ENCODE measurements at places on chromosomes 12 and 14.

- DNase-seq, result no peak
Observed at GRCh38 chr14:56902385-56902784, 92.1 kb upstream of the OTX2 start.

DNA sequence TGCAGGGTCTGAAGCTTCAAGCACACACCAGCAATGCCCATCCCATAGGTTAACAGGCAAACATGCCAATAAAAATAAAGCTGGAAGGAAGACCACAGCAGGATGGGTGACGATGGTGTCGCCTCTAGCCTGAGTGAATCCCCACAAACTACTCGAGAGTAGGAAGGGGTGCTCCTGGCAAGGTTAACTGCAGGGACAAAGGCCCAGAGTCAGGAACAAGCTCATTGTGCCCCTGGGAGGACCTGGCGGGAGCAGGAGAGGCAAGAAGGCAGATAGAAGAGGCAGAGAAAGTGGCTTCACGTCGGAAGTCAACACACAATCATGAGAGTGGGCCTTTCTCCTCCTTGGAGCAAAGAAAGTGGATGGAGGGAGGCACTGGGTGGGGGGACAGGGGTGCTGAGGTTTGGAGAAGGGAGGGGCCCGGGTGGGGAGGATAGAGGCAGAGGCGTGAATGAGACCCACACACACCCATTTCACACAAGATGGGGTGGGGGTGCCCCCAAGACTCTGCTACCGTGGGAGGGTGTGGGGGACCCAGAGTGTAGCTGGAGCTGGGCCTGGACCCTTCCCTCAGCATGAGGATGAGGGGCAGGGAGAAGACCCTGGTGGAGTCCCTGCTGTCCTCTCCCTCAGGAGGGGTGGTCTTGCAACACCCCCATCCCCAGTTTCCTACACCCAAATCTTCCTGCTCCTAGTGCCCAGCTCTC, 43.1 kb downstream of the DIO3 start:
- no peak for DNase-seq

- DNase-seq, result no peak
Observed at GRCh38 chr12:79547735-79548609, 142.8 kb downstream of the PAWR start.

DNA sequence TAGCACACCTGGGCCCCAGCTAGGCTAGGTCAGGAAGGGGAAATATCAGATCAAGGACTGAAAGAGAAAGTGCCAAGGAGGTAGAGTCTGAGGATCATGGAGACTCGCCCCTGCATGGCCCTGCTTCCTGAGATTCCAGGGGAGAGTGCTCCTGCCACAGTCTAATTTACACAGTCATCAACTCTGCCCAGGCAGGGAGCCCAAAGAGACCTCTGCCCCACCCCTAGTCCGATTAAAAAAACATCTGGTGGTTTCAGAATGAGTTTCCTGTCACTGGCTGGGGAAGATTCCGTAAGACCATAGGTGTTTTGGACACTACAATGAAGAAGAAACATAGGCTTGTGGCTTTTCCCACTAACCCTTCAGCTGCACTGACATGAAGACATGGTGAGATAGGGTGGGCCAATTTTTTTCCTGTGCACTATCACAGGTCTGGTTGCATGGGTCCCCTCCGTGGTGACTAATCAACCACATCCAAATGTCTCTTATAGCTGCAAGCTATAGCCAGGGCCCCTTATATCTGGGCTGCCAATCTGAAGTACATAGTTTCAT, 31.5 kb upstream of the GZMB start:
- no peak for DNase-seq

DNA sequence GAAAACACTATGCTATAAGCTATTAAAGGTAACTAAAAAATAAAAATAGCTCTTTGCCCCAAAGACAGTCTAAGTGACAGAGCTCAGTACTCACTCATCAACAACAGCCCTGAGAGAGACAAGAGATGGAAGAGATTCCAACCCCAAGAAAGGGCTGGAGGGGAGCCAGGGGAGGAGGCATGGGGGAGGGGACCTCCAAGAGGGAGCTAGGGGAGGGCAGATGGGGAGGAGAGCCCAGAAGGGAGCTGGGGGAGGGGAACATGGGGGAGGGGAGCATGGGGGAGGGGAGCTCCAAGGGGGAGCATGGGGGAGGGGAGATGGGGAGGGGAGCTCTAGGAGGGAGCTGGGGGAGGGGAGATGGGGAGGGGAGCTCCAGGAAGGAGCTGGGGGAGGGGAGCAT, 7.7 kb downstream of the SSH1 start:
- no peak for DNase-seq

GRCh38 chr14:68292441-68293215, 473.0 kb downstream of the RAD51B start:
- no peak for DNase-seq

DNA sequence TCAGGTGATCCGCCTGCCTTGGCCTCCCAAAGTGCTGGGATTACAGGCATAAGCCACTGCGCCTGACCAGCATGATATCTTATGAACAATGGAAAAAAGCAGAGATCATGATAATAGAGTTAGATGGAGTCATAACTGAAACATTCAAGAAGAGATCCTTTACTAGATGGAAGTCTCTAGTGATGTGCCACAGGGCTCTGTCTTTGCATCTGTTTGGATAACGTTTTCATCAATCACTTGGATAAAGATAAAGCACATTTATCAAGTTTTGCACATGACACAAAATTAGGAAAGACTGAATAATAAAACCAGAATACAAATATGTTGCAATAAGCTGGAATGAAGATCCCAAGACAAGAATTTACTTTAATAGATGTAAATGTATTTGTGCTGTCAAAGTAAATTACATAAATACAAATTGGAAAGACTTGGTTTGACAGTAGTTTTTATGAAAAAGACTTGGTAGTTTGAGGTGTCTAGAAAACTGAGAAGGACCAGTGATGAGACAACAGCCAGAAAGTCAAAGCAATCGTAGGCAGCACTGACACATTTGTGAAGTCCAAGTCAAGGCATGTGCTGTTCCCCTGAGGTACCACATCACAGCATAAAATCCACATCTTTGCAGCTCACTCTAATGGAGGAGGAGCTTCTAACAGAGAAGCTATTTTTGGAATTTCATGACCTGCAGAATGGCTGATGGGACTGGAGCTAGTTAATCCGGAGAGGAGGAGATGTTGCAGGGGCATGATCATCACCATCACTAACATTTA, 28.5 kb downstream of the GPRC5A start:
- DNase-seq, result no peak

DNA sequence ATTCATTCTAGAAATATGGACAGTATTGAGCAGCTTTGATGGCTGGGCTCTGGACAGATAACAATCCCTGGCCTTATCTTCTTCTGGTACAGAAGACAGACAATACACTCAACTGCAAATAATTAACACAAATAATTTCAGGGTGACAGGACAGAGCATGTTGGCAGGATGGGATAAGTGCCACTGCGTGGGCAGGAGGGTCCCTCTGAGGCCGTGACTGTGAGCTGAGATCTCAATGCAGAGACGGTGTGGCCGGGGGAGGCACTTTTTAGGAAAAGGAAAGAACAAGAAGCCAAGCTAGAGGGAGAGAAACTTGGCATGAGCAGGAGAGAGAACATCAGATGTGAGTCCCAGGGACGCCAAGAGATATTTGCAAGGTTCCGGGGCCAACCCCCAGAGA, 8.1 kb downstream of the SYNE3 start:
- DNase-seq, result no peak

GRCh38 chr14:66140213-66140918, 345.8 kb upstream of the CCDC196 start:
- no peak for DNase-seq

GRCh38 chr14:69611172-69612013, at the start of gene SUSD6:
SUSD6 (plus strand) TSS chr14:69611596; CDS start chr14:69658593, 46,997 bp downstream.
- DNase-seq, result peak; percentile 79

- peak; percentile 2 for DNase-seq
Observed at GRCh38 chr14:36069535-36069900, 107.0 kb downstream of the PTCSC3 start.

DNA sequence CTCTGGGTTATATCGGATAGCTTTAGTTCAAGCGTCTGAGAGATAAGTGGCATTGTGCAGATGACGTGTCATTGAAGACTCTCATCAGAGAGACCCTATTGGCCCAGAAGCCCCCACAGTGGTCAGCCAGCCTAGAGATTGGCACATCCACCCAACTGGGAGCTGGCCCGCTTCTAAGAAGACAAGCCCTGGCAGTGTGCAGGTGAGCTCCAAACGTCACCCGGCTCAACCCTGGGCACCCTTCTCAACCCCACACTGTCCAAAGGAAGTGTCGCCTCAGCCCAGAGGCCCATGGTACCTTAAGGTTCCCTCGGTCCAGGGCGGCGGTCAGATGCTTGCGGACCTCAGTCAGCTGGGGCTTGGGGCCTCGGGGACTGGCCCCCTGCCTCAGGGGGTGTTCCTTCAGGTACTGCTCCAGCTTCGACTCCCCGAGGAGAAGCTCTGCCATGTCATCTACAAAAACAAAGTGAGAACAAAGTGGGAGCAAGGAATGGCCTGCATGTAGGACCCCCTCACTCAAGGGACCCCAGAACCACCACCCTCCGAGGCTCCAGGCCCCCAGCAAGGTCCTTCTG, 30.3 kb downstream of the TTC7B start:
- no peak for DNase-seq

- no peak for DNase-seq
Observed at GRCh38 chr12:7383157-7383556, 60.8 kb downstream of the CD163L1 start.

DNA sequence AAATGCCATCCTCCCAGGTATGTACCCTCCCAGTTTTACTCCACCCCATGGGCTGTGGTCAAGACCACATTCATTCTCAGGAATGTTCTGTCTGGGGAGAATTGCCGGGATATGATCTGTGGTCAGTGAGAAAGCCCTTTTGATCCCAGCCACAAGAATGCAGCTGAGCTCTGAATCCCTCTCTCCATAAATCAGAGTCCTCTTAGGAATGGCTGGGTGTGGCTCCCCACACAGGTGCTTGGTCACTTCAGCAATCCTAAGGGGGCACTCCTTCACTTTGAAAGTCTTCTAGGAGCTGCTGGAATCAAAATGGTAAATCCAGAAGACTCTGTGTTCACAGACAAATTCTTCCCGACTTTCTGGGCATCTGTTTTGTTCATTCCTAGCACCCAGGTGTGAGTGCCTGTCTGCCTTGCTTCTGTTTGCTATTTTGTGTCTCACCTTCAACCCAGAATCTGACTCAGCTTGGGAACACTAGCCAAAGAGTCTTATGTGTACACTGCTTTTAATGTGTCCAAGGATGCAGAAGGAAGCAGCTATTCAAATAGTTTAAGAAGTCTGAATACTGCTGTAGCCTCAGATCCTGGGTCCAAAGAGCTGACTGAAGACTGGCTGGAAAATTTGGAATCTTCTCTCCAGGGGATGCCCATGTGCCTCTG, 144.6 kb upstream of the CDKN3 start:
- no peak for DNase-seq

DNA sequence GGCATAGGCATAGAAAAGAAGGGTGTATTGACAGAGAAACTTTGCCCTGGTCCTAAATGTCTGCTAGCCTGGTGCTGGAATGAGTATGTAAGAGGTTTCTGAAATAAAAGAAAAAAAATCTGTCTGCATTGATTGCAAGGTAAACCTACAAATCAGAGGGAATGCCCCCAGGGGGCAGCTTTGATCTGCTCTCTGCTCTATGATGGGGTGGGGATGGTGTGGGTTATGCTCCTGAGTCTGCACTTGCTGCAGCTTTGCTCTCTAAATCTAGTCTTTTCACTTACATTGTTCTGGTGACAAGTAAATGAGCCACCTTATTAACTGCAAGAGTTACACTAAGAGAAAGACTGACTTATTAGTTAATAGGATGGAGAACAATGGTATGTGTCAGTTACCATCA, 468.4 kb upstream of the STXBP6 start:
- DNase-seq, result no peak

- no peak for DNase-seq
Observed at GRCh38 chr14:76595266-76595665, 166.0 kb upstream of the VASH1 start.
